ENCODE measurements at places on chromosomes 4 and X.

- no peak for DNase-seq
These were observed 27.7 kb upstream of the GPC3 start for GRCh38 chrX:134013092-134013497.

DNA sequence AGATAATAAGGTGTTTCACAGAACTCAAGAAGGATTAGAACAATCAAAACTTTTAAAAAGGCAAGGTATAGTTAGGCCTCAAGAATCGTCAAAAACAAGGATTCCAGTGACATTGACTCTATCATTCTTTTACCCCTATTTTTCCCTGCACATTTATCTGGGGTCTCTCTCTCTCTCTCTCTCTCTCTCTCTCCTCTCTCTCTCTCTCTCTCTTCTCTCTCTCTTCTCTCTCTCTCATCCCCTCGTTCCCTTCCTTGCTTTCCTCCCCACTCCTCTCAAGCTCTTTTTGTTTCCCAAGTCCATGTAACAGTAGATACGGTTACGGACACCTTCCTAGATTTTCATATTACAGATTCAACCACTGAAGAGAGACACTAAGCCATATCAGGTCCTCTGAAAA lies 3.2 kb upstream of the TMLHE start:
- no peak for DNase-seq

GRCh38 chrX:2188330-2188792 lies 312.4 kb downstream of the DHRSX start:
- no peak for DNase-seq

GRCh38 chr4:121788896-121789295 lies 12.2 kb upstream of the EXOSC9 start:
- DNase-seq: no peak

- no peak for DNase-seq
These were observed 36.0 kb downstream of the HTR2C start for GRCh38 chrX:114619874-114620273.

DNA sequence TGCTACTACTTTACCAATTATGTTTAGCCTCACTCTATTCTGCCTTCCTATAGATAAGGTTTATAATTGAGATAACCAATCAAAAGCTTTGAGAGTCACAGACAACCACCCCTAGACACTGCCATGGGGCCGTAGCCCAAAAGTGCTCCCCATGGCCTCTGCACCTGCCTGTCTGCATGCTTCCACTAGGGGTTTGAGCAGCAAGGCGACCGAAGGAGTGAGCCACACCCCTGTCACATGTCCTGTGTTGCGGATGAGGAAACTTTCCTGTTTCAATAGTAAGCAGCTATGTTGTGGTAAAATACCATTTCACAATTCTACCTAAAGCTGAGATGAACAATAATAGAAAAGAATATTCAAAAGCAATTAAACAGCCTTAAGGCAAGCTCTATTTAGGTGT lies 856.0 kb upstream of the FRG1 start:
- DNase-seq: no peak

DNA sequence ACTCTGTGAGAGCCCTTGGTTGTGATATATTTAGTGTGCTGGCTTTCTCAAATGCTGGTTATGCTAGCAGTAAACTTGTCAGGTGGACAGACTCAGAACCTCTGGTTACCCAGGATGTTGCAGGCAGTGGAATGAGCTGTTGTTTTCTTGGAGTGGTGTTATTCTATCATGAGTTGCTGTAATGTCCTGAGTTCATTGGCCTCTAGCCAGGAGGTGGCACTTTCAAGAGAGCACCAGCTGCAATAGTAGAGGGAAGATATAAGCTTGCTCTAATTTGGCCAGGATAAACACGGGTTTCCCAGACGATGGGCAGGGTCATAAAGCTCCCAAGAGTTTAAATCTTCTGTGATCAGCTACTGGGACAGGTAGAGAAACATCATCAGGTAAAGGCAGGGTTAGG lies 95.0 kb upstream of the UBQLN2 start:
- DNase-seq: no peak

- no peak for DNase-seq
These were observed 33.2 kb downstream of the COQ2 start for GRCh38 chr4:83251447-83251830.

DNA sequence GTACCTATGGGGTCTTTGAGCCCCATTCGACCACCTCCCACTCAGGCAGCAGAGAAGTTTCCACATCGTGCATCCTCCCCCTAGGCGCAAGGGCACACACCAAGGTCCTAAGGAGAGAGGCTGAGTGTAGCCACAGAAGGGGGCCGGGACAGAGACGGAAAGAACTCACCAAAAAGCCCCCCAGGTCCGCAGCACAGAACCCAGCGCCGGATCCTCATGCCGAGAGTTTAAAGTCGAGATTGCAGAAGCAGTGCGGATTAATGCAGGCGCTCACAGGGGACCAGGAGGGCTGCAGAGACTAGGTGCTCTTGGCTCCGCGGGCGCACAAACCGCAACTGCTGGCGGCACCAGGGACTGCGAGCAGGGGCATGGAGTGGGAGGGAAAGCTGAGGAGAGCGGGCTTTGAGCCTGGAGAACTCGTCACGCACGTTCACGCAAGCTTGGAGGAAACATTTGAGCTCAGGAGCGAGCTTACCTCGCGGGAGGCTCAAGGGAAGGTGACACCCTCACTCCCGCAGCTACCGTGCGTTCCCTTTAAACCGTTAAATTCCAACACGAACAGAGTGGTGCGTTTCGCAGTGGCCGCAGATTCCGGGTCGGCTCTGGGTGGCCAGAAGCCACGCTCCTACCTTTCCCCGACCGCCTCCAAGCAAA lies 8.5 kb downstream of the NKX3-2 start:
- DNase-seq: no peak

- DNase-seq: no peak
These were observed 642 bp downstream of the HMGN5 start for GRCh38 chrX:81201071-81201470.

DNA sequence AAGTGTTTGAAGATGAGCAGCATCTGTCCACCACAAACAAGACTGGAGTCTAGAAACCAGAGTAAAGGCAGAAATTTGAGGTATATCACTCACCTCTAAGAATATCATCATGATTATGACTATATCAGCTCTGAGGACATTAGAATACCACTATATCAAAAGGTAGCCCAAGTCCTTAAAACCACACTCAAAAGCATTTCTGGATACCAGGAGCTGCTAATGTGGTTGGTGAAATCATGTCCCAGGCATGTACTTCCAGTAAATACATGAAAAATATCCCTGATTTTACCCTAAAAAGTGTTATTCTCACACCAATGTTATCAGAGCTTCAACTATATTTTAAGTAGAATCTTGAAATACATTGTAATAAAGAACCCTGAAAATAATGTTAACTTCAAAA lies 136.3 kb upstream of the SMAD1 start:
- DNase-seq: no peak

DNA sequence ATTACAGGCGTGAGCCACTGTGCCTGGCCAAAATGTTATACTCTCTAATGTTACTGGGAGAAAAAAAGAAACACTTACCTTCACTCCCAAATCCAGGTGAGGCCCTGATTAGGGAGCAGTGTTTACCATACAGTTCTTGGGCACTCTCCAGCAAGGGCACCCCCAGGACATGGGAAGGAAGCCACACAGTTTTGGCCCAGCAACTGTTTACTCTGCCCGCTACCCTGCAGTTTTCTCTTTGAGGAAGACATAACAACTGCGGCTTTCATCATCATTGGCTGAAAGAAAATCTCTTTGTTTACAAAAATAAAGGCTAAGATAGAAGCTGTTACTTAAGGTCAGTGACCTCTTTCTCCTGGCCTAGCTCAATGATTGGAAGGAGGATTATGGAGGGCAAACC lies 145.5 kb upstream of the DUSP21 start:
- DNase-seq: no peak

- no peak for DNase-seq
These were observed 42.2 kb upstream of the NKRF start for GRCh38 chrX:119648421-119648775.

DNA sequence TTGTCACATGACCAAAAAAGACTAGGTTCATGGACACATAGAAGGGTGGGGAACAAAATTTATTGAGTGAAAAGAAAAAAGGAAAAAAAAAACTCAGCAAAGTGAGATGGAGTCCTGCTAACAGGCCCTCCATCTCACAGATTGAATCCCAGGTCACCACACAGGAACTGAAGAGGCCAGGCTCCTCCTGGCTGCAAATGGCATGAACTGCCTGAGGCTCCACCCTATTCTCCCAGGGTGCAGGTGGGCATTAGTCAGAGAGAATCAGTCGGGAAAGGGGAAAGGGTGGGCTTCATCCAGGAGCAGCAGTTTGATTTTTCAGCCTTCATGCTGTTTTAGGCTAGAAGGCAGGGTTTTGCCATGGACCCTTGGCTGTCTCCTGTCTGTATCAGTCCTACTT lies 128.5 kb upstream of the GRID2 start:
- no peak for DNase-seq

GRCh38 chr4:182242787-182243186 lies 415 bp upstream of the TENM3 start:
- no peak for DNase-seq
